ENCODE measurements at places on chromosomes 16 and 17. TPM values are rescaled to one million over a fixed set of nuclear protein-coding genes. Genes with fewer than 3 reads are reported as not detected.

GRCh38 chr17:75950421-75950820 lies 9.6 kb upstream of the FBF1 start:
- no peak overlapping the region for H3K4me3 ChIP-seq
- DNase-seq = no peak
- peak overlapping the region; percentile 23 for H3K27ac ChIP-seq
- peaks cover 100% of the 10 kb centered on the region for H3K36me3 ChIP-seq
- no peaks in the 10 kb centered on the region for H3K4me1 ChIP-seq

DNA sequence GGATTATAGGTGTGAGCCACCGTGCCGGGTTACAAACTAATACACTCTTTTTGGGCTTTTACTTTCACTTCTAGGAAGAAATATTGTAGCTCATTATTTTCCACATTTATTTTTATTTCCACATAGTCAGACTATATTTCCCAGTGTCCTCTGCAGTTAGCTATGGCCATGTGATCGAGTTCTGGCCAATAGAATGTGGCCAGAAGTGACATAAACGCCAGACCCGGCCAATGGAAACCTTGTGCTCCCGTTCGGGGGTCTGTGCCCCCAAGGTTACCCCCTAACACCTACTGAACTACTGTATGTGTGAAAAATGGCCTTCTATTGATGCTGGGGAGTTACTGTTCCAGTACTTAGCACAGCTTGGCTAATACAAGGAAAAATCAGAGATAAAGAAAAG lies 13.2 kb upstream of the RPTOR start:
- H3K27me3 ChIP-seq = no peaks in the 10 kb centered on the region
- no peak overlapping the region for H3K27ac ChIP-seq
- no peak for DNase-seq
- H3K4me1 ChIP-seq = peaks cover 7% of the 10 kb centered on the region
- no peaks in the 10 kb centered on the region for H3K36me3 ChIP-seq

- DNase-seq = no peak
- H3K27me3 ChIP-seq = peaks cover 9% of the 10 kb centered on the region
- H3K36me3 ChIP-seq = no peaks in the 10 kb centered on the region
- peak overlapping the region; percentile 30 for H3K27ac ChIP-seq
- no peak overlapping the region for H3K4me3 ChIP-seq
These were observed 1.3 kb downstream of the YBX2 start for GRCh38 chr17:7293159-7293558.

DNA sequence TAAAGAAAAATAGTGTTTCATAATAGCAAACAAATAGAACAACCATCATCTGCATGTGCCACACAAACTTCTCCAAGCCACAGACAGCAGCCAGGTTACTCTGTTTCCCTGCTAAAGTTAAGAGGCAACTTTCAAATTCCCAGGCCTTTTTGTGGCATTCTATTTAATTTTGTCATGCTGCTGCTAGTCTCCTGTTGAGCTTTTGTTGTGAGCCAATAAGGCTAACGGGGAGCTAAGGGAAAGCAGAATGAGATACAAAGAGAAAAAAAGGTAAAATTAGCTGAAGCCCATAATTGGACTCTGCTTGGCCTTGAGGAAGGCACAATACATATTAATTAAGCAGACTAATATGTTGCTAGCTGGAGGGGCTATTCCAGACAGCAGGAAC lies 74.7 kb upstream of the GNAO1 start:
- H3K4me1 ChIP-seq = no peaks in the 10 kb centered on the region
- no peak overlapping the region for H3K4me3 ChIP-seq
- H3K36me3 ChIP-seq = no peaks in the 10 kb centered on the region
- no peak for DNase-seq
- no peak overlapping the region for H3K27ac ChIP-seq

GRCh38 chr17:16987830-16988601 lies 16.1 kb upstream of the TNFRSF13B start:
- no peak overlapping the region for H3K4me3 ChIP-seq
- peak; percentile 76 for DNase-seq
- H3K27ac ChIP-seq = no peak overlapping the region
- H3K4me1 ChIP-seq = no peaks in the 10 kb centered on the region
- H3K36me3 ChIP-seq = no peaks in the 10 kb centered on the region

DNA sequence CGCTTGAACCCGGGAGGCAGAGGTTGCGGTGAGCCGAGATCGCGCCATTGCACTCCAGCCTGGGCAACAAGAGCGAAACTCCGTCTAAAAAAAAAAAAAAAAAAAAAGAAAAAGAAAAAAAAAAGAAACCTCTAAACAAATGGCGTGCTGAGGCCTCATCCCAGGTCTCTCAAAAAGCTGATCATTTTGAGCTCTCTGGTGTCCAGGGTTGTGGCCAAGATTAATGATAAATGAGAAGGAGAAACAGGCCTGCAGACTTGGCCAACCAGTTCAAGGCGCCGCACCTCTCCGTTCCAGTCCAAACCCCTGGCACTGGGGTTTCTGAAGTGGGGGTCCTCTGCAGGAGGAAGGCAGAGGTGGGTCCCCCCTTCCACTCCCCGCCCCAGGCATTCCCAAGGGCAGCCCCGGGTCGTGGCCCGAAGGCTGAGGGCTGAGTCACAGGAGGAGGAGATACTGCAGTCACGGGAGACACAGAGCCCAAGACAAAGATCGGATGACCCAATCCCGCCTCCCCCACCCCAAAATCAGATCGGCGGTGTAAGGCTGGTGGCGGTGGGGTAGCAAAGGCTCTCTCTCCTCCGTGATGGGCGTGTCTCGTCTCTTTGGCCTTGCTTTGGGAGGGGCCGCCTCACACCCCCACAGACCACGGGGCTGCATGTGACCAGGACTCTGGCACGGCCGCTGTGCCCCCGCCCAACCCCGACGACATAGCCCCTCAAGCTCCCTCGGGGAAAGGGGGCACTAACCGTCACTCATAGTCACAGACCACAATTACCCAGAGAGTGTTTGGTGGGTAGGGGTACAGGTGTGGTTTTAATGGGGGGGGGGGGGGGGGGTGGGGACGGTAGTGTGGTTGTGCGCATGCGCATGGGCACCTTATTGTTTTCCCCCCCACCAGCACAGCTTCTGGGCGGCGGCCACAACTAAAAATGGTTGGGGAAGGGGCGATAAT lies 1.1 kb downstream of the VAT1 start:
- H3K27ac ChIP-seq = peak overlapping the region; percentile 79
- no peaks in the 10 kb centered on the region for H3K27me3 ChIP-seq
- H3K4me3 ChIP-seq = peak overlapping the region; percentile 100
- H3K36me3 ChIP-seq = no peaks in the 10 kb centered on the region
- peaks cover 15% of the 10 kb centered on the region for H3K4me1 ChIP-seq
- DNase-seq = peak; percentile 82

Gene GRB7
- not detected for total RNA-seq
